ENCODE measurements at places on chromosomes 2 and 18. TPM values are rescaled to one million over a fixed set of nuclear protein-coding genes. Genes with fewer than 3 reads are reported as not detected.

DNA sequence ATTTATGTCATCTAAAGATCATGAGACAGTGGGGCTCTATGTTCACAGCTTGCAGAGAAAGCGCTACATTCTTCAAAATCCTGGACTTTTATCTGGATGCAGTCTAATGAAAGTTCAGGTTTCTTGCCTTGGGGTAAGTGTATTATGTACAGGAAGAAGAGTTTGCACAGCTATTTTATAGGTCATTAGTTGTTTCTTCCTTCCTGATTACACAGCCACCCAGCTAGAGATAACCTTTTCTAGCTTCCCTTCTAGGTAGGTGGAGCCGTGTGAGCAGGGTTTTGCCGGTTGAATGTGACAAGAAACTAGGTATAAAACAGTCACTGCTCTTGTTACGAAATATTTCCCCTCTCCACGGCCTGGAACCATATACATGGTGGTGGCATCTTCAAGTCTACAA is 800.8 kb upstream of the SOX11 start:
- no peak for DNase-seq

- peak; percentile 26 for DNase-seq
These were observed 3.2 kb downstream of the KLHL14 start for GRCh38 chr18:32769586-32770053.

DNA sequence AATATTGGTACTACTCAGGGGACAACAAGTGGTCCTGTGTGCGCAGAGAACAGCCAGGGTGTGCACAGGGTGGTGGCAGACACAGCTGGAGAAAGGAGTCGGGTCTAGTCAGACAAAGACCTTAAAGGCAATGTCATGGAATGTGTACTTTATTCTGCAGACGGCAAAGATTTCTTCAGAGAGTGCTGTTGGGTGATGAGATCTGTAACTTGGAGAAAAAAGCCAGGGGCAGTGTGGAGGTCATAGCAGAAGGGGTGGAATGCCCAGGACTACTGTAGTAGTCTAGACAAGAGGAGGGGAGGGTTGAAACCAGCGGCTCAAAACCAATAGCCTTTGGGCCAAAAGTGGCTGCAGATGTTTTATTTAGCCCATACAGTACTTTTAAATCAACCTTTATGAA is 121.3 kb upstream of the ZFP36L2 start:
- no peak for DNase-seq

DNA sequence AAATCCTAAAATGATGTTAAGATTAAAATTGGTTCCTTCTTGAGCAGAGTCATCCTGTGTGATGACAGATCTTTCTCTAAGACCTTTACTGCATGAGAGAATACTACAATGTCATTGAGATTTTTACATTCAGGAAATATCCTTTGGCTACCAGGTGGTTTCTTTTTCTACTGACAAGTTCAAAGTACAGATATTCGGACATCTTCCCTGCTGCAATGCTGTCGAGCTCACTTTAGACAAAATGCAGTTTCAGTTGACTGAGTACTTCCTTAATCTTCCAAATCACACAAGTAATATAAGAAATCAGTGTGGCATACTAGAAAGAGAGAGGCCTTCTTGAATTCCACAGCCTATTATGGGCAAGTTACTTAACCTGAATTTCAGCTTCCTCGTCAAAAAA is 207.9 kb upstream of the ACVR2A start:
- DNase-seq = no peak

GRCh38 chr2:12978066-12978835 is 261.5 kb downstream of the TRIB2 start:
- no peak for DNase-seq

GRCh38 chr2:207787017-207787416 is 17.3 kb upstream of the FZD5 start:
- DNase-seq = no peak

DNA sequence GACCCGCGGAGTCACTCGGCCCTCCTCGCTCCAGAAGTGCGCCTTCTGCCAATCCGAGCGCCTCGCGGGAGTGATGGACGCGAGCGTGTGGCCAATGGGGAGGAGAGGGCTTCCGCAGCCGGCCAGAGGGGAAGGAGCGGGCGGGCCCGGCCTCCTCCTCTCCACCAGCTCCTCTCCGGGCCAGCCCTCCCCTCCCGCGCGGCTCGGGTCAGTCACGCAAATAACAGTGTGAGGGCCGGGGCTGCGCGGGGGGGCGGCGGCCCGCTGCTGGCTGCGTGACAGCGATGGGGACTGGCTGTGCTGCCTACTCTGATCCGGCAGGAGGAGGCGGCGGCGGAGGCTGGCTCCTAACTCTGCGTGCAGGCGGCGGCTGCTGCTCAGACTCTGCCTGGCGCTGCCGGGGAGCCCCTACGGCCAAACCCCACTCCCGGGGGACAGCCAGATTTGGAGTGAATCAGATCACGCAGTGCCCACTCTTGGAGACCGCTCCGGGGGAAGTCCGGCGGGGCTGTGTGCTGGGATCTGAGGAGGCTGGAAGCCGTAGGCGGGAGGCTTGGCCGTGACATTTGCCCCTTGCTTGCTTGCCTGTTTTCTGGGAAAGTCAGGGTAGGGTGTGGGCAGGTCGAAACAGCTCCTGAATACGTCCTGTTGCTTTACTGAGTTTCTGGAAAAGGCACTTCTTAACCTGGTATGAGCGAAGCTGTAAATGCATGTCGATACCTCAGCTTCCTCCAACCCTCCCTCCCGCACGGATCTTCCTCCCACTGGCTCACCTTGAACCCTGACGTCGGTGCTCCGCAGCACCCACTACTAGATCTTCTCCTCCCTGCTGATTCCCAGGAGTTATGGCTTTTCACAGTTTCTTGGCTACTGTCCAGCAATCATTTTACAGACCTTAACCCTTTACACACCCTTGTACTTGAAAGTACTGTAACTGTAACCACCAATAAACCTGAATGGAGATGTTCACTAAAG is 97.9 kb upstream of the SERTAD2 start:
- DNase-seq = peak; percentile 77

DNA sequence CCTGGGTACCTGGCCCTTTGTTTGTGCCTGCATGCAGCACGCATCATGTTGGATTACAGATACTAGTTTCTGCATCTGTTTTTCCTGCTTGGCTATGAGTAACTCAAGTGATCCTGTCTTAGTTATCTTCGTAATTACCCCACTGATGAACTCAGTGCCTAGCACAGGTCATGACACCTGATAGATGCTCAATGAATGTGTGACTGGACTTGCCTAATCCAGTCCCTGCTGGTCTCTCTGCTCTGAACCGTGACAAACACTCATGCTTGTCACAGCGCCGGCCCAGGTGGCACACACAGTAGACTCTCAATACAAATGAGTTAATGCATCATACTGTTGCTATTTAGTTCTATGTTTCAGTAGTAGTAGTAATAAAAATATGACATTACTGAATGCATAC is 31.2 kb upstream of the NTSR2 start:
- no peak for DNase-seq

- no peak for DNase-seq
These were observed 254.6 kb upstream of the RBBP8 start for GRCh38 chr18:22678486-22678885.

- DNase-seq = no peak
These were observed 9.3 kb downstream of the SF3B1 start for GRCh38 chr2:197425550-197425949.

DNA sequence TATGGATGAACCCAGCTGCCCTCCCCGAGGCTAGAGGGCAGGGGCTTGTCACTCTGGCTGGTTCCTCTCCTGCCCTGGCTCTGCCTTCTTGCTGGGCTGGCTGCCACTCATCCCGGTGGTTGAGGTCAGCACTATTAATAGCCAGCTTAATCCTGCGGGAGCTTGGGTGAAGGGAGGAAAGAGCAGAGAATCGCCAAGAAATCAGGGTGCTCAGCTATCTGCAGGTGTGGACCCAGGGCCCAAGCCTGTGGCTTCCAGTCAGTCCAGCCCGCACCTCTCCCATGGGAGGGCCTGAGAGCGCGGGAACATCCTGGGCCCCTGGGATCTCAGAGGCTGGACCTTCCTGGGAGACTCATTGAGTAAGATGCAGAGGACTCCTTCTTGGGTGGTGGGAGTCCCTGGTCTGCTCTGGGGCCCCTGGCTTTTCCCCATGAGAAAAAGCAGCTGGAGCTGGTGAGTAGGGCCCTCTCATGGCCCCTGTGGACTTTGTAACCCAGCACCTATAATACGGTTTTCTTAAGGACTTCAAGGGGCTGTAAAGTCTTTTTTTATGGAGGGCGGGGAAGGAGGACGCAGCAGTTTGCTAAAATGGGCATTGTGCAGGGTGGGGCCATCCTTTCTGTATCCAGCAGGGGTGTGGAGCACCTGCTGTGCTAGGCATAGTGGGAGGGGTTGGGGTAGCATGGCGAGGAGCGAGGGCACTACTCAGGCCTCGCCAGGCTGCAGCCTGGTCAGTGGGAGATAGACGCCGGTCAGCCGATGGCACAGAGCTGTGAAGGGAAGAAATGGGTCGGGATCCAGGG is 27.4 kb upstream of the CNNM3 start:
- DNase-seq = peak; percentile 47

- peak; percentile 34 for DNase-seq
These were observed 76.0 kb downstream of the RFTN2 start for GRCh38 chr2:197599285-197599965.

- DNase-seq = no peak
These were observed 12.7 kb upstream of the ARHGEF4 start for GRCh38 chr2:130823886-130824491.

DNA sequence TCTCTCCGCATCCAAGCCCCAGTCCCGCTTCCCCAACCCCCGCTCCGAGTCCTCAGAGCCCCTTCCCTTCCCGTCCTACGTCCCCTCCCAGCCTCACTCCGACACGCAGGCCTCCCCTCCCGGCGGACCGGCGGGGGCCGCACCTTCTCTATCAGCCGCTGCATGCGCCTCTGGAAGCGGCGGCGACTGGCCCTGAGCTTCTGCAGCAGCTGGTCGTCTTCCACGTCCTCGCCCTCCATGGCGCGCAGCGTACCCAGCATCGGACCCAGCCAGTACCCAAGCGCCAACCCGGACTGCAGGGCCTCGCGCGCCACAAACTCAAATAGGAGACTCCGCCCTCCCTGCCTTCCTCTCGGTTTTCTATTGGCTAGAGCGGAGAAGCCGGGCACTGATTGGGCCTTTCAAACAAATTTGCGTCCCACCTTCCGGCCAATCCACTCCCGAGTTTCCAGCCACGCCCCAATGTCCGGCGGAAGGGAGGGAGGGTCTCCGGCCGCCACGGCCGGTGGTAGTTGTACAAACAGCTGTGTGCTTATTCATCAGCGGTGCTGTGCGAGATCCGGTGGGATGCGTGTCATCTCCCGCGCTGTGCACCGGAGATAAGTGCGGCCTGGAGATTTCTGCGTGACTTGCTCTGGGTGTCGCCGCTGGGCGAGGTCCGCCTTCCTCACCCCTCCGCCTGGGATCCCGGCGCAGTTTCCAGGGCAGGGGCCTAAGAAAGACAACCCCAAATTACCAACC is at the start of gene HJURP:
Gene HJURP, minus strand, starts transcription at position 295 of the 741 bp plus-strand sequence. Its CDS starts 35 bp downstream, at position 260.
- DNase-seq = peak; percentile 96

DNA sequence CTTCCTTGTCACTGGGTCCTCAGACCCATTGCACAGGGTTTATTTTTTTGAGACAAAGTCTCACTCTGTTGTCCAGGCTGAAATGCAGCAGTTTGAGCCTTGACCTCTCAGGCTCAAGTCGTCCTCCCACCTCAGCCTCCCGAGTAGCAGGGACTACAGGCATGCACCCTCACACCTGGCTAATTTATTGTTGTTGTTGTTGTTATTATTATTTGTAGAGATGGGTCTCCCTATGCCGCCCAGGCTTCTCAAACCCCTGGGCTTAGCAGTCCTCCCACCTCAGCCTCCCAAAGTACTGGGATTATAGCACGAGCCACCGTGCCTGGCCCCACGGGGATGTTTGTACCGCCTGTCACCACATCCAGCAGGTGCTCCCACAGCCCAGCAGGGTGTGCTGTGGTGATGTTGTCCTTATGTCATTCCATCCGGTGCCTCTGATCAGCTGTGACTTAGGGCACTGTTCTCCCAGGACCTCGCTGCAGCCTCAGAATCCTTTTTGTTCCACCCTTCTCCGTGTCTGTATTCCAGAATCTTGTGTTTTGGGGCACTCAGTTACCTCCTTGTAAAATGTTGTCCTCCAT is 182.3 kb downstream of the INO80D start:
- peak; percentile 59 for DNase-seq

GRCh38 chr2:7905756-7906155 is 776.1 kb upstream of the ID2 start:
- peak; percentile 34 for DNase-seq

- DNase-seq = no peak
These were observed 75.2 kb upstream of the RBMS1 start for GRCh38 chr2:160568856-160569255.

Gene PDK1
- 13.1 TPM for total RNA-seq

Gene KLHL41
- total RNA-seq = 2.0 TPM

Gene KYNU
- total RNA-seq = 13.8 TPM

Gene ZSWIM2
- total RNA-seq = not detected

Gene PCARE
- total RNA-seq = 2.2 TPM

Data from hepatocyte (in vitro differentiated cells).